CD4-positive, alpha-beta T cell treated with Interleukin-12 subunit alpha and Interleukin-12 subunit beta, for 1 hour (primary cell): ENCODE measurements at places on chromosomes 2 and 18.
A peak's percentile ranks its signal among the peaks of the same experiment; 100 is the strongest.

DNA sequence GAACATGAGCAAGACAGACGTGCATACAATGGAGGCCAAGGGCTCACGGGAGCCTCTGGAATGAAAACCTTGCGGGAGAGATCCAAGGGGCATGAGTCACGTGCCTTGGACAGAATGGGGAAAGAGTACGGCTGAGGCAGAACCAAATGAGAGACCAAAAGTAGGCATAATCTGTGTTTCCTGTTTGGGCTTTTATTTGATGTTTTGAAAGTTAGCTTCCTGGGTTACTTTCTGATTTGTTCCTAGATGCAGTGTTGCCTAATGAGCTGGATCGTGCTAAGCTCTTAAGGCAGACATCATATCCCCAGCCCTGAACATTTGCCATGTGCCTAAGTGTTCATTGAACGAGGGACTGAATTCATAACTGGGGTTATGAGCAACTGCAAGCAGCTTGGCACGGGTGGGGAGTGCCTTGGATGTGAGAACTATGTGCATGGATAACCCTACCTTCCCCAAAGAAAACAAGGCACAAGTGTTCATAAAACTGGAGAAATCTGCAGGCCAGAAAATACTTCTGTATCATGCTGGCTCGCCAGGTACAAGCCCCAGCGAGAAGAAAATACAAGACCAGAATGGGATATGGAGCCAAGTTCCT lies 60.3 kb upstream of the RPL31 start:
- DNase-seq: no peak

- no peak for DNase-seq
Observed at GRCh38 chr18:68056936-68057335, 540.4 kb upstream of the DSEL start.

GRCh38 chr2:124187948-124188347 lies 162.9 kb downstream of the CNTNAP5 start:
- no peak for DNase-seq

DNA sequence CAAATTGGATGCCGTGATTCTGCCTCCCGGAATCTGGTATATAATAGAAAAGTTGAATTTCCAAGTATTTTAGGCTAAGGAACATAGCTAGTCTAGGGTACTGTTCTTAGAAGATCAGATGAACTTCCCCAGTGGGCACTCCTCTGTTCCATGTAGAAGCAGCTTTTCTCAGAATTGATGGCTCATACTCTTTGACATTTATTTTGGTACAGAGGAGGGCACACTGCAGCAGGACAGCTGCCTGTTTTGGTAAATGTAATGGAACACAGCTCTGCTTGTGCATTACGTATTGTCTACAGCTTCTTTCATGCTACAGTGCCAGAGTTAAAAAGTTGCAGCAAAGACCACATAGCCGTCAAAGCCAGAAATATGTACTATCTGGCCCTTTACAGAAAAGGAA lies 10.8 kb downstream of the YPEL5 start:
- DNase-seq: no peak

DNA sequence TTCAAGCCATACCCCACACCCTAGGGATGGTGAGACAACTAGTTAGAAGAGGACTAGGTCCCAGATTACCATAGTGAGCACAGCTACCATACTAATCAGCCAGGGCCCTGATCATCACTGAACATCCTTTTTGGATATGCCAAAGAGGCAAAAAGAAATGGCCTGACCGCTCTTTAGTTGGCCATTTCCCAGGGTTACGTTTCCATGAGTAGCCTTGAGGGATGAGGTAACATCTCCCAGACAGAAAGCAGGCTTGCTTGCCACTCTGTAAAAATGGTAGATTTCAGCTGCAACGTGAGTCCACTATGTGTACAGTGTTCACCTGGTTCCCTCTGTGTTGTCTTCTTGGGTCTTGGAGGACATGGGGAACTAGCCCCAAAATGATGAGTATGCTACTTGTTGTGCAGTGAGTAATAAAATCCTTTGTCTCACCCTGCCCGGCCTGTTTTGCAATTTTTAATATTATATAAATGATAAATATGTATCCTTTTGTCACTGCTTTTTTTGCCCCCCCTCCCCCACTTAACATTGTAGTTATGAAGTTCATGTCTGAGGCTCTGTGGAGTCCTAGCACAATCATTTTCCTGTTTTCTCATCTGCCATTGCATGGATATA lies 8.9 kb upstream of the GALM start:
- DNase-seq: no peak

- no peak for DNase-seq
Observed at GRCh38 chr18:50076277-50076676, 118.7 kb downstream of the MYO5B start.

- no peak for DNase-seq
Observed at GRCh38 chr18:25704494-25704893, 352.5 kb upstream of the ZNF521 start.

DNA sequence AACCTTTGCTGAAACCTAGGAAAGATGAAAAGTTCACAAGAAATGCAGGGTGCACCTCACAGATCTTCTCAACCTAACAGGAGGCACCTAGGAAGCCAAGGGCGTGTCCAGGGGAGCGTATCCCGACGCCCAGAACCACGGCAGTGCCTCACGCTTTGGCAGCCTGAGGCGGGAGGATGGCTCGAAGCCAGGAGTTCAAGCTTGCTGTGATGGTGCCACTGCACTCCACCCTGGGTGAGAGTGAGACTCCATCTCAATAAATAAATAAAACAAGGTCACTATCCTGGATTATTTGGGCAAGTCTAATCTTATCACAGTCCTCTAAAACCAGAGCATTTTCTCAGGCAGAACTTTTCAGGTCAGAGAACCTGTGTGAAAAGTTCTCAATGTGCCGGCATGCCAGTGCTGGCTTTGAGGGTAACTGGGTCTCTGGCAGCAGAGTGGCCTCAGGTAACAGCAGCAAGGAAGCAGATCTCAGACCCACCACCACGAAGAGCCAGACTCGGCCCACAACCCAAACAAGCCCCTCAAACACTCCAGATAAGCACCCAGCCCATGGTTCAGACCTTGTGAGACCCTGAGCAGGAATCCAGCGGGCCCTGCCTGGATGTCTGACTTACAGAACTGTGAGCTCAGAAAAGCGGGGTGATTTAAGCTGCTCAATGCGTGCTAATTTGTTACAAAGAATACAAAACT lies 11.7 kb downstream of the HSBP1L1 start:
- no peak for DNase-seq

GRCh38 chr2:234689911-234690379 lies 193.1 kb upstream of the ARL4C start:
- no peak for DNase-seq

- DNase-seq: no peak
Observed at GRCh38 chr2:8803658-8804379, 33.6 kb downstream of the KIDINS220 start.

DNA sequence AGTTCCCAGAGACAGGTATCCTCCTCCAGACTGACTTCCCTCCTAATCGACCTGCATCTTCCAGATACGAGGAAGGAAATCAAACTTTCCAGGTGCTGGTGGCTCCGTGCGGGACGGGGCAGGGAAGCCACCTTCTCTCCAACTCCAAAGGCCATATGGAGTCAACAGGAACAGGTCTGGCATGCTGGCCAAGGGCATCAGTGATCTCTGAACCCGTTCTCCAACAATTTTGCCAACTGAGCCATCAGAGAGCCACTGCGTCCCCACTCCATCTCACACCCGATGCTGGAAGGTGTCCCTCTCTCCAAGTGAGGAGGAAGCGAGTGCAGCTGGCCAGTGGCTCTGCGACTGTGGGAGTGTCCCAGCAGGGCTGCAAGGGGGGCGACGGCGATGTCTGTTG lies 5.4 kb downstream of the EDAR start:
- DNase-seq: no peak

DNA sequence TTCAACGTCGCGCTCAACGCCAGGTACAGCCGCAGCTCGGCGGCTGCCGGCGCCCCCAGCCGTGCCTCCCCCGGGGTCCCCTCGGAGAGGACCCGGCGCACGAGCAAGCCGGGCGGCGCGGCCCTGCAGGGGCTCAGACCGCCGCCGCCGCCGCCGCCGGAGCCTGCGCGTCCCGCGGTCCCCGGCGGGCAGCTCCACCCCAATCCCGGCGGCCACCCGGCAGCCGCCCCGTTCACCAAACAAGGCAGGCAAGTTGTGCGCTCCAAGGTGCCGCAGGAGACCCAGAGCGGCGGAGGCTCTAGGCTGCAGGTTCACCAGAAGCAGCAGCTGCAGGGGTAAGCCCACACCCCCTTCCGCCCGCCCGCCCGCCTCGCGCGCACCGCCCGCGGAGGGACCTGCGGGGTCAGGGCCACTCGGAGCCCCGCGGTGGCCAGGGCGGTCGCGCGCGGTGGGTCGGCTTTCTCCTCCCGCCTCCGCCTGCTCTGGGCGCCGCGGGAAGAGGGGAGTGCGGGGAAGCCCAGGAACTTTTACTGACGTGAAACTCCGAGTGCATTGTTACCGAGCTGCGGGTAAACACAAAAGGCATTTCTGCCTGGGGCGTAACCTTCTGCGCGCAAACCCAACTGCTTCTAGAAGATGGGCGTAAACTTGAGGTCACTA lies 861 bp downstream of the LTBP1 start:
- peak; percentile 18 for DNase-seq

- peak; percentile 52 for DNase-seq
Observed at GRCh38 chr2:10297959-10298531, 4.7 kb upstream of the HPCAL1 start.

DNA sequence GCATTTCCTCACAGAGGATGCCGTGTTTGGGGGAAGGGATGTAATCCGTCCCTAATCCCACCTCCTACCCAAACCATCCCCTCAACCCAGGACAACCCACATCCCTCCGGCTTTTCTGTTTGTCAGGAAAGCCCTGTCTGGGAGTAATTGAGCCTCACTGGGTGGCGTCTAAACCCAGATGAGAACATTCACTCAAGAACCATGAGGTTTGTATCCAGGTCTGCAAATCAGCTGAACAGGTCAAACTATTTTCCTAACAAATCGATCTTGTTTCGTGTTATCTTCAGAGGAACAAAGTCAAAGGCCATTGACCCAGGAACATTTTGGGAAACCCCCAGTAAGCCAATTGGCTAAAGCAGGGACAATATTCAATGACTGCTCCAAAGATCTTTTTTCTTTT lies 25.7 kb downstream of the CYP27C1 start:
- DNase-seq: no peak

- no peak for DNase-seq
Observed at GRCh38 chr18:70709144-70709543, 420.3 kb downstream of the SOCS6 start.

DNA sequence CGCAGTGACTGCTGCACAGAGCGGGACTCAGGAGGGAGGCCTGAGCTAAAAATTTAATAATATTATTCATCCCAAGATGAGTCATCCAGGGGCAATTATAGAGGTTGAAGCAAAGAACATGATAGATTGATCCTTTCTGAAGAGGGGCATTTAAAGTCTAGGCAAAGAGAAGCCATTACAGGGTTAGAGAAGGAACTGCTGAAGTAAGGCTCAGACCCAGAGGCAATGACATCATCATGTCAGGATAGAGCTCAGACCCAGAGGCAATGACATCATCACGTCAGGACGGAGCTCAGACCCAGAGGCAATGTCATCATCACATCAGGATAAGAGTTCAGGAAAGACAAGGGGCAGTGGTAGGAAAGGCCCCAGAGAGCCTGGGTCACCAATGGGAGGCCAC lies 184.0 kb downstream of the TMEM18 start:
- DNase-seq: no peak

DNA sequence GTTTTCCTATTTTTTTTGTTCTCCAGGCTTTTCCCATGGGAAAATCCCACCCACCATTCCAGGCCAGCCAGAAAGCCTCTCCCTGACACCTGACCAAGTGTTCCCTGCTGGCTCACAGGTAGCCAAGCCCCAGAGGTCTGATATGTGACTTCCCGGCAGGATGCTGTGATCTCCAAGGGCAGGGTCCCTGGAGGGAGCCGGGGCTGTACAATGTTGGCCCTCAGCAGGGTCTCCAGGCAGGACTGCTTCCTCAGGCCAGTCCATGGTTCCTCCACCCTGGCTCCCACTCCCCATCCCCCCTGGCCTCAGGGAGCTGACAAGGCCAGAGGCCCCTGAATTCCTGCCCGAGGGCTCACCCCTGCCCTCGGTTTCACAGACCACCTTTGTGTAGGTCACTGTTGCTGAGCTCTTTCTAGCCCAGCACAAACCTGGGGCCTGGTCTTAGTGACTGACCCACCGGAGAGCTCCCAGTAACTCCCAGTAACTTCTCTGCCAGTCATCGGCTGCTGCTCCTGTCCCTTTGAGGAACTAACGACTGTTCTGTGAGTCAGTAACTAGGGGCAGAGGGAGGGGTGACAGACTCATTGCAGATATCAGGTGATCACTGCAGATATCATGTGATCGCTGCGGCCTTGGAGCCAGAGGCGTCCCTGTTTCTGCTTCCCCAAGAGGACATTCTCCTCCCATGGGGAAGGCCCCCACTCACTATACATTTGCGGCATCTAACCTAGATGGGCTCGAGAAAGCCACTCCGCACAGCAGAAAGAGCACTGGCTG lies 38.7 kb downstream of the SDC1 start:
- no peak for DNase-seq

DNA sequence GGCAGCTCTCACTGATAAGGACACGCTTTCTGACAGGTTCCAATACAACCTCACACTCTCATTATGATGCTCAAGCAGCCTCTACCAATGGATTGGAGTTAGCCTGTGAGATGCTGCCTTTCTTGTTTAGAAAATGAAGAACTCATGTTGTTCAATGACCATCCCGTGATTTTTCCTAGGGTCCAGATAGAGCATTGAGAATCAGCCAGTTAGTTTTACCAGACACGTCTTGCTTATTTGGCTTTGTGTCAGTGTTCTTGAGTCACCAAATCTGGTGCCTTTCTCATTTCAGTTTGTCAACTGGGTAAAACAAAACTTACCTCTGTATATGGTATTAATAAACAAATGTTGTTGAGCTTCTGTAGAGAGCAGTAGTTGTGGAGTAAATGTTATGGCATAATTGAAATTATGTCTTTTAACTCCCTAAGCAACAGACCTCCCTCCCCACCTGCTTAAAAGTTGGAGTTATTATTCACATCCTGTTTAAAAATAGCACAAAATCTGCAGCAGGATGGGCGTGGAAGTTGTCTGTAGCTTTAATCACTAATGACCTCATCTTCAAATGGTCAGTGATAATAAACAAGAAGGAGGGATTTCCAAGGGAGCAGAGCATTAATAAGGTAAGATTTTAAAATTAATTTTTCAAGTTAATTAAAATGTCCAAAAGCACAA lies 167.3 kb downstream of the HRH4 start:
- DNase-seq: no peak

DNA sequence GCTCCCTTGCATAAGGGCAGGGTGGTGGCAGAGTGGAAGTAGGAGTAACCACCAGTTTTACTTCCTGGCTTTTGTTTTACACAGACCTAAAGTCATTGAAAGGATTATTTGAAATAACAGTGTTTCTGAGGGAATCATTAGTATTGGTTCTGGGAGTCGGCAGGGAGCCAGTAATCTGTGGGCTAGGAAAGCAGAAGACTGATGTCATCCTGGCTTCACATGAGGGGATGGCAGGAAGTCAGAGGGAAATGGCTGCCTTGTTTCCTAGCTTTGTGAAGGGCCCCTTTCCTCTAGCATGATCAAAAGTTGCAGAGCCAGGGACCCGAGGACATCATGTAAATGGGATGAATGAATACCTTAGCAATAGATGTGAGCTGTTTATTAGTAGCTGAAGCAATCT lies 792.6 kb downstream of the CPS1 start:
- no peak for DNase-seq
